KBM-7 (cell line): ENCODE measurements at places on chromosomes 2 and 18.

- no peak for DNase-seq
Observed at GRCh38 chr2:95079199-95079683, 42.4 kb downstream of the MRPS5 start.

- no peak for DNase-seq
Observed at GRCh38 chr18:61742565-61743429, 150.0 kb downstream of the RNF152 start.

- DNase-seq, result peak; percentile 50
Observed at GRCh38 chr18:36942264-36942663, 113.3 kb downstream of the KIAA1328 start.

DNA sequence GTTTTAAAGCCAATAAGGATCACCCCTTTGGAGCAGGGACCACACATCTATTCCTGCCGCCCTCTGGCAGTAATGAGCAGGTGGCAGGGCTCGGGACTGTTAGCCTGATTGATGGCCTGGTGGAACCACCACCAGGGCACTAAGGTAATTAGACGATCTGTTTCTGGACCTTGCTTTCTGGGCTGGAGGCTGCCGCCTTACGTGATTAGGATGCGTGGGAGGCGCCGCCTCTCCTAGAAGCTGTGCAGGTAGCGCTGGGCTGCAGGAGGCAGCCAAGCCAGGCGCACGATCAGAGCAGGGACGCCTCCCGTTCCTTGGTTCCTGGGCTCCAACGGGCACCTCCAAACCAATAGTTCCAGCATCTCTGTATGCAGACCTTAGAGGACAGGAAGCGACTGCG, 242.6 kb upstream of the RAB12 start:
- DNase-seq, result no peak

DNA sequence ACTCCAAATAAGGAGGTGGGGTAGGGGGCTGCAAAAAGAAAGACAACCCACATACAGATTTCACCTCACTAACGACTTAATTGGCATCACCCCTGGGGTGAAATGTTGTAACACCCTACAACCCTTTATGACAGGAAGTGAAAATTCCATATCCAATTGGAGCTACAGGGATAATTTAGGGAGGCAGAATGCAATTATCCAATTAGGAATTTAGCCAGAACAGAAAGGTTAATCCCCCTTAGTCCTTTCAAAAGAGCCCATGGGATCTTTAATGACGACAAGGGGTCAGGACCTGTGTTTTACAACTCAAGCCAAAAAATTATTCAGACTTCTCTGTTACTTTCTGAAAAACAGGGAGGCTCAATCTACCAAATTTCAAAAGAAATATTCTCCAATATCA, 1027.1 kb downstream of the TMEM182 start:
- DNase-seq, result no peak

DNA sequence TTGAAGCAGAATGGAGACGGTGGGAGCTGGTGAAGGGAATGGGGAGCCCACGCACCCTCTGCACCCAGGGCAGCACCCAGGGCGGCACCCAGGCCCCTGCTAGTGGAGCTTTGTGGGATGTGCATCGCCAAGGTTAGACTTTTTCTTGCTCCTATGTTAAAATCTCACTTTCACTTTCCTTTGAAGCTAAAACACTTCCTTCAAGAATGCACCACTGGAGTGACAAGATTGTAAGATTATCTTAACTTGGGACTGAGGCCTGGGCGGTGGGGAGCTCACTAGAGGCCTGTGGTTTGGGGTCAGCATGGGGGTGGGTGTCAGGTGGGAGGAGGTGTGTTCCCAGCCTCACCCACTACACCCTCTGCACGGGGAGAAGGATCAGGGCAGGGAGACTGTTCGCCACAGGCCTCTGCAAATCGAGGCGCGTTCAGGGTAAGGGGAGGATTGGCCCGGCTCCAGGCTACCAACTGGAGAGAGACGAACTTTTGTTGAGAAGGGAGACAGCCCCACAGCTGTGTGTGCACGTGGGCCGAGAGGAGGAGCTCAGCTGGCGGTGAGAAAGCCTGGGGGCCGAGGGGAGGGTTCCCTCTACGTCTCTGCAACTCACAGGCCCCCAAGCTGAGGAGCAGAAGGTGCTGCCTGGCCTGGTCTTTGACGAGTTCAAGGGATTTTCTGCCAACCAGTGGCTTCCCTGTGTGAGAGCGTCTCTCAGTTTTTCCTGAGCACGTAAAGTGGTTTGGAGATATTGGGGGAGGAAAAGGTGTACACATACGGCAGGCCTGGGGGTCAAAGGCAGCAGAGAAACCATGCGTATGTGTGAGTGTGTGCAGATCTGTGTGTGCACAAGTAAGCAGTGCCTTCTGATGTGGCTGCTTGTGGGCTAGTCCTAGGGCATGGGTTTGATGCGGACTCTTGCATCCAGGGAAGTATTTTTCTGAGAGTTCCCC, 147.7 kb downstream of the KLHL29 start:
- no peak for DNase-seq

- no peak for DNase-seq
Observed at GRCh38 chr18:53887447-53887846, 337.0 kb downstream of the MBD2 start.

- no peak for DNase-seq
Observed at GRCh38 chr2:214543386-214543955, 132.6 kb downstream of the VWC2L start.
